Activated CD8-positive, alpha-beta T cell treated with anti-CD3 and anti-CD28 coated beads, Interleukin-2, amount 10 ng/mL, durations not matched to agents 7 days and 5 days (primary cell): ENCODE measurements at places on chromosomes 16 and 17. TPM values are rescaled to one million over a fixed set of nuclear protein-coding genes. Genes with fewer than 3 reads are reported as not detected.

Gene NEK8
- 5.0 TPM for total RNA-seq

Gene SLC5A11
- total RNA-seq, result 0.44 TPM

Gene DUS1L
- 127 TPM for total RNA-seq

Gene SMIM36
- not detected for total RNA-seq

Gene SOST
- not detected for total RNA-seq

Gene DRC3
- 0.95 TPM for total RNA-seq

Gene KCNJ12
- not detected for total RNA-seq

Gene ETV4
- 2.7 TPM for total RNA-seq

Gene GPR139
- not detected for total RNA-seq

Gene PER1
- total RNA-seq, result 38.1 TPM

Gene SGCA
- total RNA-seq, result not detected

Gene SLC22A31
- not detected for total RNA-seq

Gene NKD1
- total RNA-seq, result 0.44 TPM

Gene TK1
- 142 TPM for total RNA-seq

Gene VTN
- total RNA-seq, result not detected

Gene BIRC5
- total RNA-seq, result 114 TPM

Gene TNFSF13
- 8.0 TPM for total RNA-seq

Gene SENP3
- 62.0 TPM for total RNA-seq

Gene MYH1
- total RNA-seq, result not detected

Gene PRSS33
- not detected for total RNA-seq

Gene PRSS53
- 6.8 TPM for total RNA-seq

Gene CCDC144A
- 0.97 TPM for total RNA-seq
